Immature natural killer cell (primary cell): ENCODE measurements at places on chromosomes 12 and 14. TPM values are rescaled to one million over a fixed set of nuclear protein-coding genes. Genes with fewer than 3 reads are reported as not detected.

The FANCM gene
- polyA plus RNA-seq = 3.2 TPM

DNA sequence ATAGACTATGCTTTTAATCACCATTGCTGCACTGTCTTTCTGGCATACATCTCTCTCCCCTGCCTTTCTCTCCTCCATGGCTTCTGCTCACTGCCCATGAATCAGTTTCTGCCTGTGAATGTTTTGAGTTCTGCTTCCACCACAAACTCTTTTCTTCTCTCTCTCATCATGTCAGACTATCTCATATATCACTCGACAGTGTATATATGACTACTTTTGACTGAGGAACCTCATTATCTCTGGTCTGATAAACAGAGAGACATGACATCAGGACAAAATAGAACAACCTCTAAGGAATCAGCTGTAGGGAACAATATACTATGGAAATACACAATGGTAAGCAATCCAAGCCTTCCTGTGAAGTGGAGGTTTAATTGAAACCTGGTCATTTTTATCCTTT is 177.9 kb downstream of the FOXA1 start:
- no peaks in the 10 kb centered on the region for H3K4me1 ChIP-seq
- H3K27me3 ChIP-seq = no peaks in the 10 kb centered on the region
- H3K4me3 ChIP-seq = no peak overlapping the region
- no peak for DNase-seq

GRCh38 chr12:77594366-77594765 is 236.3 kb upstream of the NAV3 start:
- no peaks in the 10 kb centered on the region for H3K36me3 ChIP-seq
- no peaks in the 10 kb centered on the region for H3K4me1 ChIP-seq
- no peak for DNase-seq

- H3K27me3 ChIP-seq = no peaks in the 10 kb centered on the region
- no peak overlapping the region for H3K27ac ChIP-seq
- no peak for DNase-seq
- no peak overlapping the region for H3K4me3 ChIP-seq
Observed at GRCh38 chr12:29769162-29769858, 14.4 kb downstream of the TMTC1 start.

DNA sequence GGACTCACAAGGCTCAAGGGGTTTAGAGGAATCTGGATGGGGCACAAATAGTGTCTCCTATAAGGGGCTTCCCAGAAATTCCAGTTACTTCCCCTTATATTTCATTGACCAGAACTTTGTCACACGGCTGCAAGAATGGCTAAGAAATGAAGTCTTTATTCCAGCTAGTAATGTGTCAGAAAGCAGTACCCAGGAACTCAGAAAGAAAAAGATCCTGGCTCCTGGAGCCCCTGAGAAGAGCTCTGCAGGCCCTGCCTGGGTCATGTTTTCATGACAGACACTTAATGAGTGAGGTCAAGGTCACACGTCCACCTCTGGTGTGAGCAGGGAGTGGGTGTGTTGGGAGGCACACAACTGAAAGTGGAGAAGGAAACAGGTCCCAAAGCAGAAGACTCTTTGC is 17.8 kb downstream of the KCNK13 start:
- no peak overlapping the region for H3K27ac ChIP-seq
- no peak overlapping the region for H3K4me3 ChIP-seq
- no peaks in the 10 kb centered on the region for H3K4me1 ChIP-seq
- H3K27me3 ChIP-seq = peaks cover 15% of the 10 kb centered on the region
- DNase-seq = no peak
